ENCODE measurements at places on chromosomes 2 and 18. TPM values are rescaled to one million over a fixed set of nuclear protein-coding genes. Genes with fewer than 3 reads are reported as not detected.

Gene TTN
- total RNA-seq = 5,137 TPM

Gene COL3A1
- total RNA-seq = 6,407 TPM

Gene KCNG2
- total RNA-seq = not detected

Gene RELCH
- total RNA-seq = 47.2 TPM

Gene D2HGDH
- 23.1 TPM for total RNA-seq

Gene MPP4
- total RNA-seq = 0.51 TPM

Gene ABHD1
- total RNA-seq = 1.3 TPM

Gene DSC3
- total RNA-seq = 67.4 TPM

Gene NOSTRIN
- 6.9 TPM for total RNA-seq

Gene DNAJC5G
- total RNA-seq = not detected

Gene EFR3B
- 6.1 TPM for total RNA-seq

Gene LHCGR
- total RNA-seq = 0.51 TPM

Gene NDUFB3
- total RNA-seq = 74.9 TPM

Gene PXDN
- total RNA-seq = 189 TPM

Gene EMX1
- not detected for total RNA-seq

Gene HNMT
- 17.3 TPM for total RNA-seq

Gene AMER3
- total RNA-seq = not detected

Gene ALPI
- total RNA-seq = not detected

Gene LCLAT1
- total RNA-seq = 20.0 TPM

Gene TMEM163
- total RNA-seq = 0.72 TPM

Gene LCT
- not detected for total RNA-seq

Gene G6PC2
- total RNA-seq = not detected

Gene CAPG
- 61.2 TPM for total RNA-seq

Gene TPGS2
- 50.1 TPM for total RNA-seq

Gene MOGAT1
- total RNA-seq = not detected

Gene CFAP65
- not detected for total RNA-seq

Gene CXCR1
- 0.31 TPM for total RNA-seq

Gene RAB6D
- not detected for total RNA-seq

Gene LINC00305
- not detected for total RNA-seq

Gene KDM3A
- 93.8 TPM for total RNA-seq

Gene TOGARAM2
- total RNA-seq = 0.82 TPM

Gene IMPACT
- total RNA-seq = 40.8 TPM

Gene SNTG2
- total RNA-seq = 2.7 TPM

Gene DNAH7
- total RNA-seq = 0.31 TPM

Gene SERPINB11
- total RNA-seq = 1.0 TPM

Gene ONECUT2
- under 0.01 TPM for total RNA-seq

Gene TUBA4B
- total RNA-seq = not detected

Gene CDKL4
- total RNA-seq = 1.8 TPM

Gene DLGAP1
- 4.4 TPM for total RNA-seq

Gene TCF4
- total RNA-seq = 301 TPM

Gene CNTNAP5
- 1.7 TPM for total RNA-seq

Gene CTNNA2
- 0.92 TPM for total RNA-seq

Gene TMEM198
- total RNA-seq = 2.9 TPM

Gene DSG1
- 17.2 TPM for total RNA-seq

Gene FZD7
- total RNA-seq = 27.1 TPM

Gene KIF3C
- total RNA-seq = 3.8 TPM

Gene MRO
- total RNA-seq = 0.21 TPM

Gene DCDC2C
- not detected for total RNA-seq

Gene NGEF
- total RNA-seq = 2.7 TPM

Gene MSTN
- 31.1 TPM for total RNA-seq

Gene TGFA
- total RNA-seq = 6.3 TPM

Gene AQP12B
- not detected for total RNA-seq

Gene EEF1B2
- total RNA-seq = 358 TPM

Gene OBSL1
- total RNA-seq = 105 TPM

Gene RESP18
- total RNA-seq = not detected
